Prostate gland (tissue), 2 donors: ENCODE measurements at places on chromosomes 2 and 18. TPM values are rescaled to one million over a fixed set of nuclear protein-coding genes. Genes with fewer than 3 reads are reported as not detected.

DNA sequence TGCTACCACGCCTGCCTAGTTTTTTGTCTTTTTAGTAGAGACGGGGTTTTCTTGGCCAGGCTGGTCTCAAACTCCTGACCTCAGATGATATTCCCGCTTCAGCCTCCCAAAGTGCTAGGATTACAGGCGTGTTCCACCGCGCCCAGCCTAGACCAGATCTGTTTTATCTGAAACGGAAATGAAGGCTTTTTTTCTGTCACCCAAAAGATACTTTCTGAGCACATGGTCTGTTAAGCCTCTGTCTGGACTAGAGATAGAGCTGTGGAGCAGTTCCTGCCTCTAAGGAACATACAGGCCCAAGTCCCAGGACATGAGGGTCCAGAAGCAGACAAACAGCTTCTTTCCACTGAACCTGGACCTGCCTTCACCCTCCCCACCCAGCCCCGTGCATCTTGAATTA is 43.6 kb upstream of the PTMA start:
- DNase-seq, result no peak
- peak overlapping the region; percentile 95 for H3K27ac ChIP-seq
- no peaks in the 10 kb centered on the region for H3K4me1 ChIP-seq
- no peaks in the 10 kb centered on the region for H3K27me3 ChIP-seq
- H3K4me3 ChIP-seq, result no peak overlapping the region
- H3K36me3 ChIP-seq, result no peaks in the 10 kb centered on the region

DNA sequence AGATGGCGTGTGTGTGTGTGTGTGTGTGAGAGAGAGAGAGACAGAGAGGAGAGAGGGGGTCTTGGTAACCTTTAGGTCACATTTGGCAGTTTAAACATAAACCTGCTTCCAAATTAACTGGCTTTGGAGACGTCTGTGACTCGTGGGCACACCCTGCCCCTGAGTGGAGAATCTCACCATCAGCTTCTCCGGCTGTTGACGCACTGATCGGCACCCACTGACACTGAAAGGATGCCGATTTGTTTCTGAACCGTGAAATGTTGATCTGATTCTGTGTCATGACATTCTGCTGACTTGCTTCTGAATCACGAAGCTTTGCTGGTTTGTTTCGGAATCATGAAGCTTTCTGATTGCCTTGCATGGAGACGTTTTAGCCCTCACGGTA is 114.7 kb downstream of the RTP5 start:
- no peak overlapping the region for H3K4me3 ChIP-seq
- H3K27ac ChIP-seq, result no peak overlapping the region
- no peaks in the 10 kb centered on the region for H3K4me1 ChIP-seq
- H3K27me3 ChIP-seq, result no peaks in the 10 kb centered on the region

GRCh38 chr2:218312267-218312756 is 20.0 kb upstream of the TMBIM1 start:
- H3K27ac ChIP-seq, result peak overlapping the region; percentile 59
- peak; percentile 81 for DNase-seq
- H3K4me3 ChIP-seq, result no peak overlapping the region
- H3K36me3 ChIP-seq, result no peaks in the 10 kb centered on the region

DNA sequence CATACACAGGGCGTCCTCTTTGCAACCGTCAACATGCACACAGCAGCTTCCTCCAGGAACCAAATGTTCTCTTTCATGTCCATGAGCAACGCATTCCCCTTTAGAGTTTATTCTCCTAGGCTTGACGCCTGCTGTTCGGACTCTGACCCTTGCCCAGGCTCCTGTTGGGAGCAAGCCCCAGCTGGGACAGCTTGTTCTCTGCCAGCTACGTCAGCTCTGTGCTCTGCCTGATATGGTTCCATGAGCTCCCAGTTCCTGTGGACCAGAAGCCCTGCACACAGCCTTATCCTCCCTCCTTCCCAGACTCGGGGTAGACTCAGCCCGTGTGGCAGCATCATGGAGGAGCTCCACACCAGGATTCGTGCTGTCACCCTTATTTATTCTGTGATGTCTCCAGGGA is 253.1 kb upstream of the PXDN start:
- H3K27me3 ChIP-seq, result no peaks in the 10 kb centered on the region
- H3K4me1 ChIP-seq, result no peaks in the 10 kb centered on the region
- H3K27ac ChIP-seq, result no peak overlapping the region
- no peaks in the 10 kb centered on the region for H3K36me3 ChIP-seq
- DNase-seq, result no peak

Gene GKN2
- not detected for total RNA-seq

Gene PRKAG3
- 0.14 TPM for total RNA-seq

Gene CXCR1
- not detected for total RNA-seq

Gene DSG3
- 2.3 TPM for total RNA-seq

Gene UGT1A3
- 0.64 TPM for total RNA-seq

Gene ADCYAP1
- total RNA-seq, result 2.2 TPM

Gene PXDN
- 29.5 TPM for total RNA-seq

Gene TSPYL6
- total RNA-seq, result 16.8 TPM
